ENCODE measurements at places on chromosomes 16 and 17.

GRCh38 chr17:74455025-74455545 lies 11.3 kb upstream of the CD300A start:
- DNase-seq = no peak

- DNase-seq = no peak
These were observed 677 bp upstream of the RANGRF start for GRCh38 chr17:8287651-8288335.

DNA sequence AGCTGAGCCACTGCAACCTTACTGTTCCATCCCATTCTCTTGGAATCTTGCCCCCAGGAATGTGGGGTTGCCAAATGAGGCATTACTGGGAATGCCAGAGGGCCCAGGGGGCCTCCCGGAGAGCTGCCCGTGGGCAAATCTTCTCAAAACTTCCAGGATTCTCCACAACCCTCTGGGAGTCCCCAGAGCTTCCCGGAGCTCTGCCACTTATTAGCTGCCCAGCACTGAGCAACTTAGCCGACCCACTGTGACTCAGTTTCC lies 306.0 kb downstream of the FOXL1 start:
- no peak for DNase-seq

- peak; percentile 79 for DNase-seq
These were observed 8.2 kb downstream of the LRRC37B start for GRCh38 chr17:32015245-32016013.

DNA sequence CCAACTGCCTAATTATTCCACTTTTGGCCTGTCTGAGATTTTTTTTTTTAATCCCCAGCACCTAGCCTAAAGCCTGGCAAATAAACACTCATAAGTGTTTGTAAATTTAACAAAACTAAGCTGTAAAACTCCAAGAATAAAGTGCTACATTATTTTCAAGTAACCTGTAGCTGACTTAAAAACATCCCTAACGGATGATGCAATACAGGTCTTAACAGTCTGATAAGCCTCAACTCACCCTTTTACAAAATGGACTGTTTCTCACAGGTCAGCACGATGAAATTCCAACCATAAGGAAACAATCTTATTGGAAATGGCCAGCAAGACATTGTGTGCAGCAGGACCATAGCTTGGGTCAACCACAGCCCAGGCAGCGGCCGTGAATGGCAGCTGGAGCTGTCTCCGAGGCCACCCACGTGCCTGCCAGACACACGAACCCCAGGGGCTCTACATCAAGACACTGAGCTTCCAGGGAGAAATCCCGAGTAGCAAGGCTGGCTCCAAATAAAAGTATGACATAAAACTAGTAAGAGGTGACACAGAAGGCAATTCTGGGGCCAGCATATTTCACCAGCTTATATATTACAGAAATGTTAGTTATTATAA lies 58.9 kb downstream of the NDEL1 start:
- DNase-seq = no peak

- DNase-seq = no peak
These were observed 144.1 kb upstream of the CES5A start for GRCh38 chr16:56019274-56019673.
